Mucosa of gallbladder (tissue), 1 donor: ENCODE measurements at places on chromosomes 1 and 21. TPM values are rescaled to one million over a fixed set of nuclear protein-coding genes. Genes with fewer than 3 reads are reported as not detected.

C1orf94 gene
- total RNA-seq = not detected

ZNF362 gene
- 39.9 TPM for total RNA-seq

CSF3R gene
- 13.2 TPM for total RNA-seq

ATP1A2 gene
- total RNA-seq = 18.6 TPM

SPAG17 gene
- total RNA-seq = 2.7 TPM

DNA sequence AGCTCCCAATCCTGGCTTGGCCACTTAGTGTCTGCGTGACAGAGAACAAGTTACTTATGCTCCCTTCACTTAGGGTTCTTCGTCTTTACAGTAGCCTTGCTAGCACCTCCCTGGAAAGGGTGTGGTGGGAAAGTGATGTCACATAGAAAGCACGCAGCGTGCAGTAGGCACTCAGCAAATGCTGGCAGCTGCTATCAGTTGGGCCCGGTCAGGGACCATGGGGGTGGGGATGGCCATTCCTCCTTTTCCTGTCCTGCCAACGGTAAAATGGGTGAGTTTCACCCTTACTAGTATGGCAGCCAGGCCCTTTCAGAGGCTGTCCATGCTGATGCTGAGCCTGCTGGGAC is 6.2 kb upstream of the KCNA10 start:
- DNase-seq = no peak

DNA sequence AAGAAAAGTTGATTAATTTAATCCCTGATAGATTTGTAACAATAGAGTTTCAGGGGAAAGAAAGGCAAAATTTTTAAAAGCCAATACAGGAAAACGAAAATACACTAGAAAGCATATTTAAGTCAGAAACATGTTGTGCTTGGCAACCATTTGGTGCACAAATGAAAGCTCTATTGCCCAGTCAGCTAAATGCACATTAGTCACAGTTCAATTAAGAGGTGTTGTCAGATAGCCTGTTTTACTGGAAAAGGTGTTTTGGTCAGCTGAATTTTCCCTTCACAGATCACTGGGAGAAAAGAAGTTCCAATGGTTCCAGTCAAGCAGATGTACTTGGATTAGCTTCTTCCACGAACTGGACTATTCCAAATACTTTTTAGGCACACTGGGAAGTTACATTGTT is 25.4 kb downstream of the RGS4 start:
- DNase-seq = no peak

- no peak for DNase-seq
Measured at GRCh38 chr1:76302711-76303339, 228.3 kb downstream of the ST6GALNAC3 start.

DNA sequence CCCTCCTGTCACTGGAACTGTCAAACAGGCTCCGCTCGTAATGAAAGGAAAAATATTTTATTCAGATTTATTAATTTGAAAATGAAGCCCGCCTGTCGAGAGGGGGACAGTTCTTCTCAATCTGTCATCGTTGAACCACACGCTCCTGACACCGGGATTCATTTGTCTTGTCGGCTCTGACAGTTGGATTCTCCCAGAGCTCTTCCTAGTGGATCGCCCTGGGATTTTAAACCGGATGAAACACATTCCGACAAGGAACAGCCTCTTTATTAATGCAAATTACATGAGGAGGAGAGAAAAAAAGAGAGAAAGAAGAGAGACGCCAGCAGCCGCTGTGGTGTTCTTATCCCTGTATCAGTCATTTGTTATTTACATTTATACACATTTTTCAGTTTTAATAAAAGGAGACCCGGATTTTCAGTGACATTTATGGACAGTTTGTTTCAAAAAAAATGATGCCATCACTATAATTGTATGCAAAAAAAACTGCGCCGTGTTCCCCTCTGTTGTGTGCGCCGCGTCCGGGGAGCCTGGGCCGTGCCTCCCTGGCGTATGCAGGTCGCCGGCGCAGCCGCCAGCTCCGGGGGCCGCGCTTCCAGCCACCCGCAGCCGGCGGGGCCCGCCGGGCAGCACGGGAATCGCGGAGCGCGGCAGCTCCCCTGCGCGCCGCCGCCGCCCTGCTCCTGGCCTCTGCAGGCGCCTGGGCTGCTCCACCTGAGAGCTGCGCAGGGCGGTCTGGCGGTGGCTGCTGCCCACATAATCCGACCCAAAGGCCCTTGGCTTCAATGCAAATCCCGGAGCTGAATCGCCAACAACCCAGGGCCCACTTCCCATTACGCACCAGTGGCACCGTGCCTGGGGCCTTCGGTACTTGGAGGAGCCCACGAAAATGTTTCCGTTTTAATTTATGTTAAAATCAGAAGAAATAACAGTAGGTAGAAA is 237.9 kb upstream of the PBX1 start:
- no peak for DNase-seq

DNA sequence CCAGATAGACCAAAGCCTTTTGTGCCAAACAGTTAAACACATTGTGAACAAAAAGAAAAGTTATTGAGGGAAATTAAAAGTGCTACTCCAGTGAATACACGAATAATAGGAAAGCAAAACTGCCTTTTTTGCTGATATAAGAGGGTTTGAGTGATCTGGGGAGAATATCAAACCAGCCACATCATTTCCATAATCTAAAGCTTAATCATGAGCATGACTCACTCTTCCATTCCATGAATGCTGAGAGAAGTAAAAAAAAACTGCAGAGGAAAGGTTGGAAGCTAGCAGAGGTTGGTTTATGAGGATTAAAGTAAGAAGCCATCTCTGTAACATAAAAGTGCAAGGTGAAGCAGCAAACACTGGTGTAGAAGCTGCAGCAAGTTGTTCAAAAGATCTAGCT is 350.6 kb upstream of the NCAM2 start:
- no peak for DNase-seq

GRCh38 chr1:228866468-228866867 is 131.2 kb downstream of the RHOU start:
- no peak for DNase-seq

DNA sequence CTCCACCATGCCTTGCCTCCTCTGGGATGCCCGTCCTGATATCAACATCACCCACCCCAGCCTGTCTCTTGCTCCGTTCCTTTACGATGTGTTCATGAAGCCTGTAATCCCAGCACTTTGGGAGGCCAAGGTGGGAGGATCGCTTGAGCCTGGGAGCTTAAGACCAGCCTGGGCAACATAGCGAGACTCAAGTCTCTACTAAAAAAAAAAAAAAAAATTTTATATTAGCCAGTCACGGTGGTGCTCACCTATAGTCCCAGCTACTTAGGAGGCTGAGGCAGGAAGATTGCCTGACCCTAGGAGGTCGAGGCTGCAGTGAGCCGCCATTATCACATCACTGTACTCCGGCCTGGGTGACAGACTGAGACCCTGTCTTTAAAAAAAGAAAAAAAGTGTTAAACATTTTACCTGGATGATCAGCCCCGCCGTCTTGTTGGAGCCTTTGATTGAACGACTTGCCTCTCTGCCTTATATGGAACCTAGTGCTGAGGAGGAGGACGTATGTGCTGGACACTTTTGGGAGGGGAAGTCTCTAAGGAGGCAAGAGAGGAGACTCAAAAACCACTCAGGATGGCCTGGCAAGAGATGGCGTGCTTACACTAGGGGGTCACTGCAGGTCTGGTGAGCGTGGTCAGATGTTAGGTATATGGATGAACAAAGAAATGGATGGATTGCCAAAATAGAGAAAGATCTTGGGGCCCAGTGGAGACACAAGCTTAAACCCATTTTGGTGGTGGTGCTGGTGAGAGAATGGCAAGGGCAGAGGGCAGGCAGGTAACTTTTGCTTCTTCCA is 80.5 kb upstream of the IFFO2 start:
- DNase-seq = no peak

DNA sequence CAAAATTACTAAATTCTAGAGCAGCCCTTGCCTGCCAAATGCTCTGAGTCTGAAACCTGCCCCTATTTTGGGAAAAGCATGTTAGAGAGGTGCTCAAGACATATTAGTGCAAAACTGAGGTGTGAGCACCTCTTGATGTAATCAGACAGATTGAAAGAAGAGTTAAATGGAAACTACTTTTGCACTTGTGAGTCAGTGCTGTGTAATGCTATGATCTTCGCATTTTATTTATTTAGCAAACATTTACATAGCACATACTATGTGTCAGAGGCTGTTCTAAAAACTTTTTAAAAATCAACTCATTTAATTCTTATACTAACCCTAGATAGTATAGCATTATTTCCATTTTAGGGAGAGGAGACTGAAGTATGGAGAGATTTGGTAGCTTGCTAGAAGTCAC is 138.1 kb downstream of the ELAVL4 start:
- DNase-seq = no peak

GRCh38 chr1:240090957-240091600 is 604 bp upstream of the FMN2 start:
- DNase-seq = no peak
